ENCODE measurements at places on chromosomes 13 and 19. TPM values are rescaled to one million over a fixed set of nuclear protein-coding genes. Genes with fewer than 3 reads are reported as not detected.

GRCh38 chr19:4568886-4569285 lies 9.4 kb upstream of the SEMA6B start:
- H3K4me3 ChIP-seq, result no peak overlapping the region
- no peaks in the 10 kb centered on the region for H3K27me3 ChIP-seq
- no peaks in the 10 kb centered on the region for H3K36me3 ChIP-seq
- DNase-seq, result no peak

DNA sequence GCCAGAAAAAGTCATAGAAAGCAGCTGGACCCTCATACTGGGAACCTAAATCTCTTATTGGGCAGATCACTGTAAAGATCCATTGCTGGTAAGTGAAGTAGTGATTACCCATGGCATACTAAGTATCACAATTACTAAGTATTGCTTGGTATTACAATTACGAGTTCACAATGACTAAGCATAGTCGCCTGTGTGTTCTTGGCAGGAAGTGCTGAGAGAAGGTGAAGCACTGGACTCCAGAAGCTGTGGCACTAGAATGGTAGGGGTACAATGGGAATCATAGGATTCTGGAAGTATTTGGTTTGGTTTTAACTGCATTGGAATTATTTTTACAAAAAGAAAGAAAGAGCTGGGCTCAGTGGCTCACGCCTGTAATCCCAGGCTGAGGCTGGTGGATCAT lies 20.3 kb downstream of the LGALS16 start:
- no peaks in the 10 kb centered on the region for H3K36me3 ChIP-seq
- H3K27ac ChIP-seq, result no peak overlapping the region
- H3K4me1 ChIP-seq, result peaks cover 53% of the 10 kb centered on the region

DNA sequence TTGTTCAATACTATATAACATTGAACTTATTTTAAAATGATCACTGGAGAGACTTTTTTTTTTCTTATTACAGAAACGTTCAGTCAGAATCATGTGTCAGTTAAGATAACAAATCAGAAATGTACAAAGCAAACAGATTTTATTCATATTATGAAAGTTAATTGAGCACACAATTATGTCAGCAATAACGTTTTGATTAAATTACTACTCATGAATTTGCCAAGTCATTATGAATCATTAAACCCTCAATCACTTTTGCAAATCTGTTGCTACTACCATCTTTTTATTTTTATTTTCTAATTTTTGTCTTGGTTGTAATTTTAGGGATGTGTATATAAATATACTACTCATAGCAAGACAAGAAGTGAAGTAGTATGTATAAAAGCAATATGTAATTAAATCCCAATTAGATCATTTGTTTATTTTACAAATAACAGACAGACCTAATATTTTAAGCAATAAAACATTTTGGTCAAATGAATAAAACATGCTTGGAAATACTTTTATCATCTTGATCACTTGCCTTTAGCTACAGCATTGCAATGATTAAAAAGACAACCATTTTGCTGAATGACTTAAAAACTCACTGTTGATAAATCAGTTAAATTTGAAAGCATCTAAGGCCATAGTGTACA lies 893.4 kb upstream of the MIR17HG start:
- DNase-seq, result no peak
- H3K4me3 ChIP-seq, result no peak overlapping the region
- no peaks in the 10 kb centered on the region for H3K27me3 ChIP-seq
- no peaks in the 10 kb centered on the region for H3K4me1 ChIP-seq
- no peaks in the 10 kb centered on the region for H3K36me3 ChIP-seq

- H3K36me3 ChIP-seq, result peaks cover 73% of the 10 kb centered on the region
- H3K27me3 ChIP-seq, result no peaks in the 10 kb centered on the region
- no peak for DNase-seq
- peaks cover 18% of the 10 kb centered on the region for H3K4me1 ChIP-seq
Measured at GRCh38 chr19:58551577-58552471, 3.1 kb downstream of the CHMP2A start.

GRCh38 chr13:48635478-48635877 lies 18.3 kb upstream of the CYSLTR2 start:
- DNase-seq, result no peak
- no peak overlapping the region for H3K4me3 ChIP-seq
- H3K36me3 ChIP-seq, result no peaks in the 10 kb centered on the region

GRCh38 chr13:30755678-30756077 lies 20.3 kb downstream of the ALOX5AP start:
- DNase-seq, result no peak
- no peaks in the 10 kb centered on the region for H3K27me3 ChIP-seq
- peaks cover 7% of the 10 kb centered on the region for H3K36me3 ChIP-seq
- no peak overlapping the region for H3K4me3 ChIP-seq
- H3K4me1 ChIP-seq, result no peaks in the 10 kb centered on the region

LEUTX gene
- not detected for total RNA-seq

MCF2L gene
- total RNA-seq, result 19.7 TPM

SPC24 gene
- total RNA-seq, result 1.9 TPM
